ENCODE measurements at places on chromosomes 16 and 17.

DNA sequence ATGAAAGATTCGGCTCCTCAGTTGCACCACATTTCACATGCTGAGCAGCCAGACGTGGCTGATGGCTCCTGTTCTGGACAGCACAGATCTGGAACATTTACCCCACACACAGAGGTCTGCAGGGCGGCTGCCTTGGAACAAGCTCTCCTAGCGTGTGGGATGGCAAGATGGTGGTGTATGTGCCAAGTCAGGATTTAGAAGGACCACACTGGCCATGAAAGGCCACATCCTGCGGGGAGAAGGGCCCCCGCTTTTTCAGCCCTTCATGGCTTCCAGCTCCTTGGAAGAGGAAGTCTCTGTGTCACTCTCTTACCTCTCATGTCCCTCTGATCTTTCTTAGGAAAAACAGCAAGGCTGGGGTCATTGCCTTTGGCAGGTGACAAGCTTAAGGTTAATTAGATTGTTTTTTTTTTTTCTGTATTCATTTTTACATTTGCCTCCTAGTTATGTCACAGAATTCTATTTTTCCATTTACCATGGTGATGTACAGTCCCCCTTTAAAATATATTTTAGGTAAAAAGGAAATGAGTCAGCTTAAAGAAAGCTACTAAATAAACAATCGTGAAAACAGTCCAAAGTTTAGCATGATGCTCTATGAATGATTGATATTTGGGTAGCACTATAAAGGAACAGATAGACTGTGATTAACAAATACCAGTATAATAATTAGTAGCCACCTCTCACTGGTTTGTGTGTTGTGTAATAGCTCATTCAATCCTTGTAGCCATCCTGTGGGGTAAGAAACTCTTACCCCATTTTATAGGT is 396.6 kb downstream of the CPPED1 start:
- no peak for DNase-seq

GRCh38 chr16:49866595-49867071 is 10.7 kb upstream of the ZNF423 start:
- no peak for DNase-seq

GRCh38 chr16:69182730-69183416 is 4.1 kb upstream of the SNTB2 start:
- peak; percentile 38 for DNase-seq

DNA sequence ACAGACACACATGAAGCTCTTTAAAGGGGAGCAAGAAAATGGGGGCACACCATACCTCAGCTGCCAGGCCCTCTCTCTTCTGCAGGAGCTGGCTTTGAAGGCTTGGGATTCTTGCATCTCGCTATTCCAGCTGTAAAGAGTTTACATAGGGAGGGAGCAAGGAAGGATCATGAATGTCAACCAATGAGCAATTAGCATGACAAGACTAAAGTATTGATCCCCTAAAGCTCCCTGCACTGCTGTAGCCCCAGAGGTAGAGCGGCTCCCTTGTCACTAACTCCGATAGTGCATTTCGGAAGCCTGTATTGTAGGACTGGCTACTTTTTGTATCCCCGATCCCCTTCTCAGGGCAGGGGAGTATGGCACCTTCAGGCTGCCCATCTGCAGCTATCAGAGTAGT is 113.4 kb upstream of the PMFBP1 start:
- DNase-seq: no peak

DNA sequence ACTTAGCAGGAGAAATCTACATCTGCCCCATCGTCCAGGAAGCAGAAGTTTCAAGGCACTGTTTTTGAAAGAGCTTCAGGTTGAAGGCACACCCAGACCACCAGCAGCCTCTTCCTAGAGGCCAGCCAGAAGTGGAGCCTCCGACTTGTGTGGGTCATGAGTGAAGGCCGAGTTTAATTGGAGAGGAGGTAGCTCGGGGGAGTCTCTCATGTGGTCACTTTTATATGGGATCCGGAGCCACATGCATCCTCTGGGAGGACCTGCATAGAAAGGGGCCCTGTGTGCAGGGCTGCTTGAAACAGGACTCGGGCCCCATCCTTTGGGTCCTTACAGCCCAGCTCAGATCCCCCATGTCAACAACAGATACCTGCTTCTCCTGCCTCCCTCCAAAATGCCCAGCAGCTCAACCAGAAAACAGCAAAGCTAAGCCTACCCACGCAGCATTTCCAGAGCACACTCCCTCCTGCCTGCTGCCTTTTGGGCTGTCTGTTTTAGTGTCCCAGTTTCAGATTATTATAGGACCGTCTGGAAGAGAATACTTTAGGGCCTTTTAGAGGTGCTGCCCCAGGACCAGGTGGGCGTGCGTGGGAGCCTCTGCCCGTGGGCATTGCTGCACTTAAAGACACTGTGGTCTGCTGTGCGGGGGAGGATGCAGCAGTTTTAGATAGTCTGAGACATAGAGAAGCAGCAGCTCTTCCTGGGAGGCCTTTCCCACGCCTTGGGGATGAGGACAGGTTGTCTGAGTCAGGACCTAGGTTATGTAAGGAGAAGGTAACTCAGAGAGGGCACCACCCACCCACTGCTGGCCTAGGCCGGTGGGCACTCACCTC is 29.5 kb downstream of the MPRIP start:
- no peak for DNase-seq

DNA sequence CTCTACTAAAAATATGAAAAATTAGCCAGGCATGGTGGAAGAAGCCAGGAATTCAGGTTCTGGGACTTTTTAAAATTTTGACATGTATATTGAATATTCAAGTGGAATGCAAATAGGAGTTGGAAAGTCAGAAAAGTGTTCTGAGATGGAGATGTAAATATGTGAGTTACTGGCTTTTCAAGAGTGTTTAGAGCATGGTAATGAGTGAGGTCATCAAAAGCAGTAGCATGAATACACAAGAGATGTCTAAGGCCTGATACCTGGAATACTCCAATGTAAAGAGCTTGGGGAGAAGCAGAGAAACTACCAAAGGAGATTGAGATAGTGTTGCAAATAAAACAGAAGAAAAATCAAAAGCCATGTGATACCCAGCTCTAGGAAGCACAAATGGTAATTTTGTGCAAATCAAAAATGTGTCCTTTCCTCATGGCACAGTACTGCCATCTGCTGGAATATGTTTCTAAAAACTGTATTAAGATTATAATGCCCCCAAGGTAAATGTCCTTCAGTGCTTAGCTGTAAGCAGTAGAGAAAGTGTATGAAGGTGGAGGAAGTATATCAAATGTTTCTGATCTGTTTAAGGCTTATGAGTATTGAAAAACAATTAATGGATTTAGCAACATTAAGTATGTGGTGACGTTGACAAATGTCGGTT is 908.4 kb downstream of the KCNJ18 start:
- DNase-seq: no peak

- no peak for DNase-seq
Observed at GRCh38 chr17:53942436-53942835, 119.7 kb downstream of the KIF2B start.
